ENCODE measurements at places on chromosomes 2 and 18.

GRCh38 chr2:156445296-156446220 lies 9.4 kb downstream of the GPD2 start:
- no peak for DNase-seq

DNA sequence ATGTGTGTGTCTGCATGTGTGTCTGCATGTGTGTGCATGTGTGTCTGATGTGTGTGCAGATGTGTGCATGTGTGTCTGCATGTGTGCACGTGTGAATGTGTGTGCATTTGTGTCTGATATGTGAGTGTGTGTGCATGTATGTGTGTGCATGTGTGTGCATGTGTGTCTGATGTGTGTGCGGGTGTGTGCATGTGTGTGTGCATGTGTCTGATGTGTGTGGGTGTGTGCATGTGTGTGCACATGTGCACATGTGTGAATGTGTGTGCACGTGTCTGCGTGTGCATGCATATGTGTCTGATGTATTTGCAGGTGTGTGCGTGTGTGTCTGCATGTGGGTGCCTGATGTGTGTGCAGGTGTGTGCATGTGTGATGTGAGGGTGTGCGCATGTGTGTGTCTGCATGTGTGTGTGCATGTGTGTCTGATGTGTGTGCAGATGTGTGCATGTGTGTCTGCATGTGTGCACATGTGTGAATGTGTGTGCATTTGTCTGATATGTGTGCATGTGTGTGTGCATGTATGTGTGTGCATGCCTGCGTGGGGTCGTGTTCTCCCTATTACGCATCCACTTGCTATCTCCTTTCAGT lies 470.1 kb upstream of the HS6ST1 start:
- peak; percentile 22 for DNase-seq

DNA sequence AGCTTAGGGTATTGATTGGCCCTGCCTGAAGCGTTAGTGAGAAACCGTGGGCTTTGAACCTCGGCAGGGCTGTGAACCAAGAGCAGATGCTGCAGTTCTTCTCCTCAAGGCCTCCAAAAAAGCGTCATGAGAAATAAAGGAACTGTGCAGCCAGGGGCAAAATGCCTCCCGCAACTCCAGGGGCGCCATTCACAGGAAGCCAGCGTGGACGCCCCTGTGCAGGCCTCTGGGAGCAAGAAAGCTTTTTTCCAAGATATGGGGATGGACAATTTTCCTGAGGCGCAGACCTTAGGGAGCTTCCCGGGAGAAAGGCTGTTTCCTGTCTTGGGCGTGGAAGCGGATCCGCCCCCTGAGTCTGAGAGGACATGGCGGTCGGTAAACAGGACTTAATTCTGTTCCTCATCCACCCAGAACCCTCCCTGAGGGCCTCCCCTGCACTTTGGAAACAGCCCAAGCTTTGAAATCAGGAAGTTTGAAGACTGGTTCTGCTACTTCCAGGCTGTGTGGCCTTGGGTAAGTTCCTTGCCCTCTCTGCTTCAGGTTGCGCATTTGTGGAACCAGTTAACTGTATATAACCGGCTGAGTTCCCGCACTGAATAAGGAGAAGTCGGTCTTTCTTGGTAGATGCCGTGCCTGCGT lies 29.6 kb upstream of the CABLES1 start:
- DNase-seq, result no peak

DNA sequence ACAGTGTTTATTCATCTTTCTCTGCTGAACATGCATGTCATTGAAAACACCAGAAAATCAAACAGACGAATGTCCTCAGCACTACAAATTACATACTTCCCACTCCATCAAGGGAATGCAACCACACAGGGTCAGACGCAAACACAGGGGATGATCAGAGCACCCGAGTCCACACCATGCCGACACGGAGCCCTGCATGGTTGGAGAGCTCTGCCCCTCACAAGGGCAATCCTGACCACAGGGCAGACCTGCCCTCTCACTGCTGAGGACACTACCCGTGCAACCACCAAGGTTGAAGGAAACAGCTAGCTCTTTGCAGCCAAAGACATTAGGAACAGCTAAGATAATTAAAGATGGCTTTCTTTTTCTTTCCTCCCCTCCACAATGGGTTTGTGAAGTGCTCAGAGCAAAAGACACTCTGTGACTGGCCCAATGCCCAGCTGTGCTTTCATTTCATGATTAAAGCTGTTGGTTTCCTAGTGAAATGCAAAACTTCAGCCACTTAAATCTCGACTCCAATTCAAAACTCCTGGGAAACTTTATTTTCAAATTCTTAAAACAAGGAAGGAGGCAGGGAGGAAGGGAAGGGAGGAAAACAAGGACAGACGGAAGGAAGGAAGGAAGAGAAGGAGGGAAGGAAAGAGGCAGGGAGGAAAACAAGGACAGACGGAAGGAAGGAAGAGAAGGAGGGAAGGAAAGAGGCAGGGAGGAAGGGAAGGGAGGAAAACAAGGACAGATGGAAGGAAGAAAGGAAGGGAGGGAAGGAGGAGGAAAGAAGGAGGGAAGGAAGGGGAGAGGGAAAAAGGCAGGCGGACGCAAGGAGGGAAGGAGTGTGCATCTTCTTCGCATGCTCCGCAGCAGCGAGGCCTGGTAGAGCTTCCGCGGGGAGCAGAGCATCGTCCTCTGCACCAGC lies 65.8 kb downstream of the NDUFA10 start:
- DNase-seq, result no peak

DNA sequence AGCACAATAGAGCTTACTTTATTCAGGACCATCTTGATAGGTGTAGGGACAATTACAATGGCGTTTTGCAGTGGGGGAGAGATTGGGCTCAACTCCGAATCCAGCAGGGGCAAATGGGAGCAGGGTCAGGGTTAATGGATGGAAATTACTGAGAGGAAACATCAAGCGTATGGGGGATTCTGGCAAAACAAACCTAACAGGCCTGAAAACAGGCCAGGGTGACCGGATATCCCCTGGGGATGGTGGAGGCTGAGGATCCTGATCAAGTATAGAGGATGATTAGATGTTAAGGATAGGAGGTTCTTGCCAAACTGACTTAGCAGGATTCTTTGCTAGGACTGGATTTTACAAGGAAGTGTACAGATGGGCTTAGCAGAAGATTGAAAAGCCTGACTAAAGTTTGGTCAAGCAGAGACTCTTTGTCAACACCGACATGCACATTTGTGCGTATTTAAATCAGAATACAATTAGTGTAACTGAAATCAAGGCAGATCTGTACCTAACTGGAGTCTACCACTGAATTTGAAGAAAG lies 54.5 kb upstream of the GPR45 start:
- DNase-seq, result no peak

DNA sequence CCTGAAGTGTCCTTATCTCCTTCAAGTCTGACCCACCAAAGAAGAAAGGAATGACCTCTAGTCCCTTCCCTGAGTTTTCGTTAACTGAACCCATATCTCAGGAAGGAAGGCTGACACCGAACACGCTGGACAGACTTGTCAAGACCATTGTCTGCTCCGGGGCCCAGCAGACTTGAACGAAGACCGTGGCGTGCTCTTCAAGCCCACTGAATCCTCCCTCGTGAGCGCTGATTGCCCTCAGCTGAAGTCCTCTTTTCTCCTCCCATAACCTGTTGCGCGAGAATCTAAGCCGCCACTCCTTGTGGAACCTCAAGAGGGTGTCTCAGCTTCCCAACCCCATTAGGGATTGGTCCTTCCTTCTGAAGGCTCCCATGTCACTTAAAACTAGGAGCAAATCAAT lies 634 bp upstream of the CNDP1 start:
- no peak for DNase-seq

DNA sequence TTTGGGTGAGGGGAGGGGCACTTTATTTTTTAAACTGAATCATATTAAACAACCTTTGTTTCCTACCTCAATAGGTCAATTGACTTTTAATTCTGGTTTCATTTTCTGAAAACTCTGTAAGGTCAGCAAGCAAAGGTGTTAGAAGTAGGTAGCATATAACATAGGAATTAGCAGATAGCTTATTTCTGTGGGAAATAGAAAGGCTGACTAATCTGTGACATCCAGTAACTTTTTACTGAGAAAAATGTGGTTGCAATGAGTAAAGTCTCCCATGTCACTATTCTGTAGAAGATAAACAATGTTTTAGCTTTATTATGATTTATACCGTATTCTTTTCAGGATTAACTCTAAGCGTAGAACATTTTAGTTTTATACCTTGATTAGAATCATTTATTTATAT lies 240.4 kb downstream of the PLCL1 start:
- DNase-seq, result no peak

DNA sequence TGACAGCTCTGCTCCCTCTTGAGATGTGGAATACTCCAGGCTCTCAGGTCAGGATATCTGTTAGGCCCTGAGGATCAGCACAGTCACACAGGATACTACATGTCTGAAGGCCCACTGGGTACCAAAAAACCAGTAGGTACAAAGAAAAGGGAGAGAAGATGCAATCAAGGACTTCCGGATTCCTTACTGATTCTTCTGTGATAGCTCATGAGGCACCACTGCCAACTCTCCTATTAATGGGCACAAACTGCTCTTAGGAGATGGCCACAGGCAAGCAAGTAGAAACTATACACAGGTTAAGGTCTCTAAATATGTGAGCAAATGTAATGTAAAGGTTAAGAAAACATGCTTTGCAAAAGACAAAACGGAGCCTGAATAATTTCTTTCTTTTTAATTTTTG lies 3.5 kb downstream of the TMEM127 start:
- no peak for DNase-seq

- DNase-seq, result no peak
Observed at GRCh38 chr2:98091738-98092137, 4.8 kb downstream of the VWA3B start.

GRCh38 chr18:34128436-34128835 lies 96.3 kb downstream of the NOL4 start:
- DNase-seq, result no peak

DNA sequence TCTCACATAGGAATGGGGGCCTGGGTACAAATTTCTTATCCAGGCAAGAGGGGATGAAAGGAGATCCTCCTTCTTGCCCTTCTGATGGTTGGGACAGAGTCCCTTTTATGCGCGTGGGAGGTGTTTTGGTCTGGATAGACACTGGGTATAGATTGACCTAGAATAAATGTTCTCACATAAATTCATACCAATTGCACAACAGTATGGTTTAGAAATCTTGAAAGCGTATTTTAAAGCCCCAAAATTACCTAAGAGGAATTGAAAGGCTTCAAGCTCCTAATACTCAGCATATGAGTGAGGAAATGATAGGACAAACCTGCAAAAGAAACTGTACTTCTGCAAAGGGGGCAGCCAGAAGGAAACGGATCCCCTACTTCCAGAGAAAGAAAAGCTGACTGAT lies 2.6 kb upstream of the BCL2 start:
- DNase-seq, result no peak

DNA sequence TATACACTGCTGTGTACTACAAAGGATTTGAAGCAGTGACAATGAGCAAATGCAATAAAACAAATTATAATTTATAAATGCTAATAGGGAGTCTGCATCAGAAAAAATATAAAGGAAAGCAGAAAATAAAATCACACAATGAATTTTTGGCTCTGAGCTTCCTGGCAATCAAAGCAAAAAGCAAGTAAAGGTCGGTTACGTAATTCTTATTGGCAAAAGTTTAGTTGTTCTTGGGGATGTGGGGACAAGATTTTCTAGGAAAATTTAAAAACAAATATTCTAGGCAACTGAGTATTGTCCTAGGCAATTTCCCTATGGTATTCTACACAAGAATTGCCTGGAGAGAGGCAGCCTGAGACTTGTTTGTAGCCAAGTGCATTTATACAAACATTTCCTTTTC lies 1.8 kb downstream of the ORC2 start:
- no peak for DNase-seq

- DNase-seq, result no peak
Observed at GRCh38 chr18:70165936-70166335, 39.6 kb downstream of the RTTN start.

- DNase-seq, result no peak
Observed at GRCh38 chr2:98743835-98744234, 12.9 kb upstream of the MGAT4A start.

DNA sequence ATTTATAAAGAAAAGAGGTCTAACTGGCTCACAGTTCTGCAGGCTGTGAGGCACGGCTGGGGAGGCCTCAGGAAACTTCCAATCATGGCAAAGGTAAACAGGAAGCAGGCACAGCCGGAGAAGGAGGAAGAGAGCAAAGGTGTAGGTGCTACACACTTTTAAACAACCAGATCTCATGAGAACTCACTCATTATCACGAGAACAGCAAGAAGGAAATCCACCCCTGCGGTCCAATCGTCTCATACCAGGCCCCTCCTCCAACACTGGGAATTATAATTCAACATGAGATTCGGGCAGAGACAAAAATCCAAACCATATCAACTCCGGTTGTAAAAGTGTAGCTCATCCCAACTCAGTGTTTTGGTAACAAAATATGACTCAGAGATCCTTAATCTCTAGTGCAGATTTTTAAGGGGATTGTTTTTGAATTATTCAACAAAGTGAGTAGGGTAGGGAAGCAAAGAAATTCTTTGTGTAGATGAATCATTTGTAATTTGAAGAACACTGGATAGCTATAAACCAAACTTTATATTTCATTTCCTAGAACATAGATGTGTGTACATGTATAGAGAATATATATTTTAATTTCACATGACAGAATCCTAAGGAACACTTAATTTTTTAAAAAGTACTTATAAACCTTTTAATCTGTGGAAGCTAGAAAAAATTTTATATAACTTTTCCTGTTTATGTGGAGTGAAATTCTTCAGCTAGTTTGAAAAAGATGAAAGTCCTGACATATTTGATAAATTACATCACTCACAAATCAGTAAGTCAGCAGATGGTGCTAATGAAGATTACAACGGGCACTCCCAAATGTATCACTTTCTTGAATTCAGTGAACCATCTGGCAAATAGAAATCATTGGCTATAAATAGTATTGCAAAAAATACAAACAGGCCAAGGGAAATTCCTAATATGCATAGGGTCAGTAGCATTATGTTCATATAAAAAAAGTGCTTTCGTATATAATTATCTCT lies 130.1 kb downstream of the OLA1 start:
- DNase-seq, result no peak

DNA sequence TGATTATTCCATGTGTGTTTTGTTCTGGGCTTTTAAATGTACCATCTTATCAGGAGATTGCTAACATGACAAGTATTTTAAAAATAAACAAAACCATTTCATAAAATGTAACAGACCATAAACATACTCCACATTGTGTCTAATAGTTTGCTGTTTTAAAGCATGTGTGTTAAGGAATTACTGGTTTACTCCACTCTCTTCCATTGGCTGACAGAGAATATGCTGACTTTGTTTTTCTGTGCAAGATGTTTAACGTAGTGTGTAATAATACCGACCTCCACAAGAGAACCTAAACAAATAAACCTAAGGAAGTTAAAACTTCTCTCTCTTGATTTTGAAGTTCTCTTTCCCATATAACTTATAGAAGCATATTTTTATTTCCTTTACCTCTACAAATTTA lies 17.0 kb upstream of the TMEM18 start:
- DNase-seq, result no peak

Data from type B pancreatic cell (in vitro differentiated cells).